Astrocyte of the spinal cord (primary cell): ENCODE measurements at places on chromosomes 1 and 21.

DNA sequence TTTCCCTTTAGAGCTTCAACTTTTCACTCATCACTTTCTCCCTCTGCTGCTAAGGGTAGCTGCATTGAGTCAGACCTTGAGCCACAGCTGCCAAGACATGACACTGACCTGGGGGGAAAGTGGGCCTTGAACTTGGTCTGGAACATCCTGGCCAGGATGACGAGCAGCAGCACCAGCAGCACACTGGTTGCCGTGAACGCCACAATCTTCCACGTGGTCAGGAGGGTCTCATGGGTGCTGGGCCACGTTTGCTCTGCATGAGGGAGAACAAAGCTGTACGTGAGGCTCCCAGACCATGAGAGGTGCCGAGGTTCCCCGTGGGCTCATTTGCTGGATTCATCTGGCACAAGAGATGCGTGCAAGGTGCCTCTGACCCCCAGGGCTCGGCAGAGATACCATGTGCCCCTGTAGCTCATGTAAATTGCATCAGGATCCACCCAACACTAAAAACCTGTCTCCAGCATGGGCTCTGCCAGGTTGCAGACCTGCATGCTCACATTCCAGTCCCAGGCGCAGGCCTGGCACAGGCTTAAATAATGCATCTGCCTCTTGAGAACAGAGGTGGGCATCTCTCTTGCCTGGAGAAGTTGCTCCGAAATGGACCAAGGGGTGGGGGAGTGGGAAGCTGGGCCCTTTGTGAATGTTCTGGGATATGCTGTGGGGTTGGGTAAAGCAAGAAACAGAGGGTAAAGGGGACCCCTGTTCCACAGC is 84.6 kb upstream of the TLR5 start:
- no peak for DNase-seq

GRCh38 chr21:40546647-40547046 is 300.3 kb downstream of the DSCAM start:
- DNase-seq: no peak

GRCh38 chr1:113965703-113966412 is 13.4 kb upstream of the OLFML3 start:
- peak; percentile 20 for DNase-seq

- no peak for DNase-seq
These were observed 121.6 kb upstream of the ADAR start for GRCh38 chr1:154729577-154729976.

- DNase-seq: no peak
These were observed 222.8 kb downstream of the RHOU start for GRCh38 chr1:228958121-228958520.

GRCh38 chr1:113747376-113747775 is 11.9 kb downstream of the PHTF1 start:
- DNase-seq: peak; percentile 12

DNA sequence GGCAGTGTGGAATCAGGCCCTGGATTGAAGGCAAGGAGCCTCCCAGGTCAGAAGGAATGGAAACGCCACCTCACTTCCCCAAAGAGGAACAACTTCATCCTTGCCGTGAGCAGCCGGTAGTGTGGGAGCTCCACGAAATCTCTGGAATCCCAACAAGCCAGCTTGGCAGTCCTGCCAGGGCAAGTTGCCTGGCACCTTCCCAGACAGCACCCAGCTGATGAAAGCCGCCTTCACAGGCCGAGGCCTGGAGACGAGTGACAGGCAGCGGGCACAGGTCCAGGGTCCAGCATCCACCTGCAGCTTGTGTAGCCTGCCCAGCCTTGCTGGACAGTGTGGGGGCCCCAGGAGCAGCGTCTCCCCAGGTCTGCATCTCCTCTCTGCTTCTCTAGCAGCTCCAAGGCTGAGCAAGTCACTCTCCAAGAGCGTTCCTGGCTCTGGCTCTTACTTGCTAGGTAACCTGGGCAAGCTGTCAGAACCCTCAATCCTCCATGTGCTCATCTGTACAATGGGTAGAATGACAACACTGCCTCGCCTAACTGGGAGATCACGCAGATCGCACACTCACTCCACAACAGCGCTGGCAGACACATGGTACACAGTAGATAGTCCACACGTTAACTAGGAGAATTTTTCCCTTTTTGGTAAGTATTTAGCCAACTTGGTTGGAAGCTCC is 43.0 kb downstream of the ACOT7 start:
- DNase-seq: no peak

DNA sequence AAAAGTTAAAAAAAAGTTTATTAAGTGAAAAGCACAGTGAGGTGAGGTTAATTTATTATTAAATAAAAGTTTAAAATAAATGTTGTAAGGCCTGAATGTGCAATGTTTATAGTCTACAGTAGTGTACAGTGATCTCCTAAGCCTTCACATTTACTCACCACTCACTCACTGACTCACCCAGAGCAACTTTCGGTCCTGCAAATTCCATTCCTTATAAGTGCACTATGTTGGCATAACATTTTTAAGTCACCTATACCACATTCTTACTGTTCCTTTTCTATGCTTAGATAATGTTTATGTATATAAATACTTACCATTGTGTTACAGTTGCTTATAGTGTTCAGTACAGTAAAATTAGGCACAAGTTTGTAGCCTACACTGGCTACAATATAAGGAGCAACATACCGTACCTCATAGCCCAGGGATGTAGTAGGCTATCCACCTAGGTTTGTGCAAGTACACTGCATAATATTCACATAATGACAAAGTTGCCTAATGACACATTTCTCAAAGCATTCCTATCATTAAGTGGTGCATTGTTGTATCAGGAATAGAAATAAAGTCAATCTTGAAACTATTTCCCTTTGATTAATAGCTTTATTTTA is 426.5 kb upstream of the BRINP3 start:
- peak; percentile 73 for DNase-seq

DNA sequence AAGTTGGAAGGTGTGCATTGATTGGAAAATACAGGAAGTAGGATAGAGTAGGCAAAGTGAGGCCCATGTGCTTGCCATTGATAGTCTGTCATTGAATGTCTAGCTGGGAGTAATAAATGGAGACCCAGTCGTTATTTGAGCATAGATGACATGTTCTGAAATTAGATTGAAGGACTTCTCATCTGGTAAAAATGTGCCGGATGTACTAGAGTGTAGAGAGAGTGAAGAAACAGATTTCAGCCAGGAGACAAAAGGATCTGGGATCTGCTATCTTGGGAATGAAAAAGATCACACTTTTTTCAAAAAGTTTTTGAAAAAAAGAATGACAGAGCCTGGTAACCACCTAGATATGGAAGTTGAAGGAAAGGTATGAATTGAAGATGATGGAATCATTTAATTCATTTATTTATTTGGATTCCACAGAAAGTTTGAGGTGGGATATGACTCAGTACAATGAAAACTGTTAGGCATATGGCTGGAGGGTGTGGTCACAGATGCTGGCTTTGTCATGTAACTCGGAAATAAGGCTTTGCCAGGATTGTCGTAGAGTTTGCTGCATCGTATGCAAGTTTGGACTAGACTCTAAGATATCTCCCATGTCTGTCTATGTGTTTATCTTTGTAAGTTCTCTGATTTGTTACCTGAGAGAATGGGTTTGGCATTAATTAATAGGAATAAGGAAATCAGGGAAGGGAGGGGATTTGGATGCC is 137.1 kb downstream of the PBX1 start:
- DNase-seq: peak; percentile 8

GRCh38 chr21:36554411-36555157 is 74.7 kb upstream of the CLDN14 start:
- DNase-seq: no peak

- peak; percentile 45 for DNase-seq
These were observed 81.3 kb downstream of the MAST2 start for GRCh38 chr1:45884700-45885099.

DNA sequence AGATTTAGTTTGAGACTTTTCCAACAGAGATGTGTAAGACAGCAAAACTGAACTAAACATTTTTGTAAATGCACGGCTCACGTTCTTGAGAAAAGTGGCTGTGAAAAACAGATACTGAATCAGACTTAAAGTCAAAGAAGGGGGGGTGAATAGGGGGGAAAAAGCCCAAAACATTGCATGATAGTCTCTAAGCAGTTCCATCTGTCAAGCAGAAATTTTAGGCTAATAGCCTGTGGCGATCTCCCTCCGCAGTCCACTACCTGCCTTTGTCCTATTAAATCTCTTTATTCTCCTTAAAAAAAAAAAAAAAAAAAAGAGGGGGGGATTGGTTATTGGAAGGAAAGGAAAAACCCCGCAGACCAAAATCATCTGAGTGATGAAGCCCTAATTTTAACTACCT is 217.6 kb upstream of the NFIA start:
- DNase-seq: no peak

GRCh38 chr1:231847612-231848397 is 221.2 kb downstream of the DISC1 start:
- no peak for DNase-seq

DNA sequence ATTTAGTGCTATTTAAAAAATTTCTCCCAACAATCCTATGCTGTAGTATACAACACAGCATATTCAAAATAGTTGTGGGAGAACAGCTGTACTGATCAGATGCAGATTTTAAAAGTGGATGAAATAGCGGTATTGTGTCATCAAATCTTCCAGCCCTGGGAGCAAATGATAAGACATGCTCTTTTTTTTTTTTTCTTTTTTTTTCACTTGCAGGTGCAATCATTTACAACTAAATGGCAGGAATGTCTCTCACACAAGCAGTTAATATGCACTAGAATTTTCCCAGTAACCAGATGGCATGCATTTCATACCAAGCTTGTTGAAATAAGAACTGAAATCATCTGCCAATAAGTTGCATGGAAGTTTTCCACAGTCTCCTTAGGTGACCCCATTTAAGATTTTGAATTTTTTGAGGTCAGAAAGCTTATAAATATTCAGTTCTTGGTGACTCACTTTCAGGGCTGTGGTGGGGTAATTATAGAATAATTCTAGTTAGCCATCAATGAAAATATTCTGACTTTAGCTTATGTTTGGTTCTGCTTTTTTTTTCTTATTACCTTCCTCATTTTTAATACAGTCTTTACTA is 623.9 kb upstream of the NR5A2 start:
- DNase-seq: peak; percentile 90

DNA sequence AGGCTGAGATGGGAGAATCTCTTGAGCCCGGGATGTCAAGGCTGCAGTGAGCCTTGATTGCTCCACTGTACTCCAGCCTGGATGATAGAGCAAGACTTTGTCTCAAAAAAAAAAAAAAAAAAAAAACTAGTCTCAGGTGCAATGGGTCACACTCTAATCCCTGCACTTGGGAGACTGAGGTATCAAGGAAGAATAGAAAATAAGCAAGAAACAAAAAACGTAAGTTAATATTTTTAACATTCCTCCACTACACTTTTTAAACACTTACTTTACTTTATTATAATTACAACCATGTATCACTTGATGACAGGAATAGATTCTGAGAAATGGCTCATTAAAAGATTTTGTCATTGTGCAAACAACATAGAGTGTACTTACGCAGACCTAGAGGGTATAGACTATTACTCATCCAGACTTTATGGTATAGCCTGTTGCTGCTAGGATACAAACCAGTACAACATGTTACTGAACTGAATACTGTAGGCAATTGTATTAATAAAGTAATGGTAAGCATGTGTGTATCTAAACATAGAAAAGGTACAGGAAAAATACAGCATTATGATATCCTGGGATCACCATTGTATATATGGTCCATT is 1244.1 kb upstream of the ADGRL4 start:
- DNase-seq: no peak

- no peak for DNase-seq
These were observed 178.4 kb downstream of the ADSS2 start for GRCh38 chr1:244273262-244273844.

GRCh38 chr1:43590388-43590925 is 59.5 kb upstream of the KDM4A start:
- no peak for DNase-seq

DNA sequence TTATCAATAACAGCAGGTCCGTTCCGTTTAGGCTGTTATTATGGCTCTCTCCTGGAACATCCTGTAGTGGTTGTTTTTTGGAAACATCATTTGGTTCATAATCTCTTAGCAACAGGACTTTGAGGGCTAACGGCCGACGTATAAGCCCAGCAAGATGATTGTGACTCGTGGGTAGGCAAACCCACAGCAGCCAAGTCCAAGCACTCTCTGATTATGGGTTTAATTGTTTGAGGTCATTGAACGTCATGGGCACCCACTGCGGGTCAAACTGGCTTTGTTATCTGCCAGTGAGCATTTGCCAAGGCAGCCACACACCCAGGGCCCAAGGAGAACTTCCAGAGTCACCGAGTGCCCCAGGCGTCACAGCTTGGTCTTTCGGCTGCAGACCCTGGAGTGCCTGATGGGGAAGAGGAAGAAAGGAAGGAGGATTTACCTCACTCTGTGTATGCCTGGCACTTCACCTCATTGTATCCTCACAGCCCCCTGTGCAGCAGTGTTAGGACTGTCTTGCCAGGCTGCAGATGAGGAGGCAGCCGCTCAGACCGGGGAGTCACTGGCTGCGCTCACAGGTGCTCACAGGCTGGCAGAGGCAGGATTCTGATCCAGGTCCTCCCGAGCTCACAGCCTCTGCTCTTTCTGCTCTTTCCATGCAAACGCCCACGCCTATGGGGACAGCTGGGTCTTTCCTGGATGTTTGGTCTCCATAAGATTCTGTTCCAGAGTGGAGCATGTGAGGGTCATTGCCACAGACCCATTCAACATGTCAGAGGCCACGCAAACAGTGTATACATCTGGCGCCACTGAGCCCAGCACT is 30.8 kb upstream of the EPS8L3 start:
- no peak for DNase-seq

GRCh38 chr1:36771660-36772284 is 262.5 kb downstream of the GRIK3 start:
- no peak for DNase-seq

DNA sequence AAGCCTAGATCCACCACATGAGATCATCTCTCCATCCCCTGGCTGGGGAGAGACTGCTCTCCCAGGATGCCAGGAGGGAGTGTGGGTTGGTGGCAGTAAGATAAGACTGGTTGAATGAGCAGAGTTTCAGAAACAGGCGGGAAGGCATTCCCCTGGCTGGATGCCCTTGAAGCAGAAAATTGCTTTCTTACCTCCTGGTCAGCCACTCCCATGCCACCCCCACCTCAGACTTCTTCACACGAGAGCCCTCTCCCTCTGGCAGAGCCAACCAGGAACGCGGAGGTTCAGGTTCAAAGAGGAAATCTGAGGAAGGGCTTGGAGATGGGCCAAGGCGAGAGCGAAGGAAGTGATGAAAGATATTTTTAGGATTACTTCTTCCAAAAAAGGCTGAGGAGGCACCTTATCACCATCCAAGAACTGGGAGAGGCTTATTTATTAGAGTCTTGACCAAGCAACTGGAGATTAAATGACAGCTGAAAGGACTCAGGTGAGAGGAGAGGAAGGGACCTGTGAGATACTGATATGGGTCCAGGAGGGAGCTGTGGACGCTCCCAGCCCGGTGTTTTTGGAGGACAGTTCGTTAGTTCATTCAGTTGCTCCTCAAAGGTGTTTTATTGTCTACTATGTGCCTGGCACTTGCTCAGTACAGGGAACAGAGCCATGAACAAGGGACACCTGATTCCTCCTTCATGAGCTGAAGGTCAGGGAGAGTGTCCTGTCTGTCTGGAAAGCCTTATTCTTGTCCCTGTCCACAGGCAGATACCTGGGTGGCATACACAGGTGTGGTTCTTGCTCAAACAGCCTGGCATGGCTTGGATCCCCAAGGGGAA is 18.9 kb upstream of the SLC26A9 start:
- no peak for DNase-seq

GRCh38 chr1:244665771-244666217 is 12.9 kb downstream of the DESI2 start:
- peak; percentile 37 for DNase-seq

GRCh38 chr1:31712630-31713029 is 8.8 kb upstream of the COL16A1 start:
- DNase-seq: peak; percentile 81

- DNase-seq: no peak
These were observed 21.3 kb downstream of the IFI16 start for GRCh38 chr1:159030877-159031447.

- DNase-seq: no peak
These were observed 917 bp downstream of the MEX3A start for GRCh38 chr1:156081180-156081916.
